ENCODE measurements at places on chromosomes 4 and X. TPM values are rescaled to one million over a fixed set of nuclear protein-coding genes. Genes with fewer than 3 reads are reported as not detected.

Gene CNGA1
- total RNA-seq = 0.53 TPM

Gene KLHL13
- total RNA-seq = 3.9 TPM

Gene SHISA3
- 3.7 TPM for total RNA-seq

Gene DAPP1
- total RNA-seq = 15.1 TPM

Gene SYTL5
- 1.6 TPM for total RNA-seq

Gene SH3RF1
- 34.2 TPM for total RNA-seq

Gene H2BW2
- not detected for total RNA-seq

Gene MANBA
- 68.2 TPM for total RNA-seq

Gene FAM9B
- total RNA-seq = 0.44 TPM

Gene AMBN
- total RNA-seq = not detected

Gene G6PD
- 80.2 TPM for total RNA-seq

Gene CLNK
- 0.09 TPM for total RNA-seq

GRCh38 chrX:134369576-134369975 lies 90.4 kb upstream of the HPRT1 start:
- no peak overlapping the region for H3K27ac ChIP-seq
- H3K4me1 ChIP-seq = no peaks in the 10 kb centered on the region
- no peak for DNase-seq
- no peaks in the 10 kb centered on the region for H3K27me3 ChIP-seq
- H3K4me3 ChIP-seq = no peak overlapping the region

- H3K4me1 ChIP-seq = no peaks in the 10 kb centered on the region
- no peak overlapping the region for H3K27ac ChIP-seq
- no peaks in the 10 kb centered on the region for H3K27me3 ChIP-seq
- no peaks in the 10 kb centered on the region for H3K36me3 ChIP-seq
Observed at GRCh38 chr4:106277140-106277675, 38.8 kb downstream of the TBCK start.

- H3K27ac ChIP-seq = no peak overlapping the region
- no peaks in the 10 kb centered on the region for H3K27me3 ChIP-seq
- H3K36me3 ChIP-seq = no peaks in the 10 kb centered on the region
- no peak overlapping the region for H3K4me3 ChIP-seq
Observed at GRCh38 chr4:101835121-101835904, 44.8 kb downstream of the BANK1 start.

- no peak overlapping the region for H3K4me3 ChIP-seq
- no peaks in the 10 kb centered on the region for H3K4me1 ChIP-seq
- DNase-seq = no peak
- H3K36me3 ChIP-seq = peaks cover 38% of the 10 kb centered on the region
- no peaks in the 10 kb centered on the region for H3K27me3 ChIP-seq
Observed at GRCh38 chr4:105236202-105236915, 89.7 kb downstream of the TET2 start.

GRCh38 chr4:53322696-53323095 lies 43.2 kb downstream of the SCFD2 start:
- no peaks in the 10 kb centered on the region for H3K27me3 ChIP-seq
- H3K4me1 ChIP-seq = peaks cover 11% of the 10 kb centered on the region
- no peaks in the 10 kb centered on the region for H3K36me3 ChIP-seq
- no peak for DNase-seq

GRCh38 chr4:173418639-173419038 lies 19.7 kb upstream of the SCRG1 start:
- no peak overlapping the region for H3K27ac ChIP-seq
- no peaks in the 10 kb centered on the region for H3K27me3 ChIP-seq
- no peaks in the 10 kb centered on the region for H3K4me1 ChIP-seq
- H3K36me3 ChIP-seq = no peaks in the 10 kb centered on the region

GRCh38 chr4:39433878-39434492 lies 24.7 kb downstream of the RPL9 start:
- no peak for DNase-seq
- H3K4me1 ChIP-seq = no peaks in the 10 kb centered on the region
- H3K36me3 ChIP-seq = no peaks in the 10 kb centered on the region
- no peak overlapping the region for H3K27ac ChIP-seq
- H3K4me3 ChIP-seq = no peak overlapping the region
- H3K27me3 ChIP-seq = no peaks in the 10 kb centered on the region

GRCh38 chr4:36206603-36207311 lies 37.6 kb downstream of the ARAP2 start:
- H3K36me3 ChIP-seq = peaks cover 23% of the 10 kb centered on the region
- H3K27me3 ChIP-seq = no peaks in the 10 kb centered on the region
- no peak overlapping the region for H3K27ac ChIP-seq
- H3K4me1 ChIP-seq = no peaks in the 10 kb centered on the region
- no peak for DNase-seq
- H3K4me3 ChIP-seq = no peak overlapping the region

- H3K4me3 ChIP-seq = no peak overlapping the region
- no peaks in the 10 kb centered on the region for H3K27me3 ChIP-seq
- H3K4me1 ChIP-seq = peaks cover 21% of the 10 kb centered on the region
Observed at GRCh38 chr4:6894086-6894478, 15.5 kb upstream of the TBC1D14 start.

- DNase-seq = no peak
- no peaks in the 10 kb centered on the region for H3K4me1 ChIP-seq
- no peaks in the 10 kb centered on the region for H3K27me3 ChIP-seq
- peak overlapping the region; percentile 64 for H3K4me3 ChIP-seq
Observed at GRCh38 chrX:48540028-48540375, 488 bp downstream of the TBC1D25 start.

DNA sequence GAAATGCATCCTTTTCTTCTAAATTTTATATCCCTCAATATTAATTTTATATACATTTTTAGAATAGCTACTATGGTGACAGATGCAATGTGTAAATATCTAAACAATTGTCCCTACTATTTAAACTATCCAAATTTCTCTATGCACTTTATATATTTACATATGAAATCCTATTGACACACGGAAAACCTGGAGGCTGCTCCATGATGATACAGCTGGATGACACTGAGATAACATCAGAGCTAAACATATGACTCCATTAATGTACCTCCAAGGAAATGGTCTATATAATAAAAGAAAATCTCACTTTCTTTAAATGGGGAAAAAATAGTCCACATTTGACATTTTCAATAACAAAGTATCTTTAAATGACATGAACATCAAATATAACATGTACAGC lies 43.7 kb downstream of the DDX60 start:
- H3K4me3 ChIP-seq = no peak overlapping the region
- no peaks in the 10 kb centered on the region for H3K27me3 ChIP-seq
- DNase-seq = no peak
- no peaks in the 10 kb centered on the region for H3K4me1 ChIP-seq

DNA sequence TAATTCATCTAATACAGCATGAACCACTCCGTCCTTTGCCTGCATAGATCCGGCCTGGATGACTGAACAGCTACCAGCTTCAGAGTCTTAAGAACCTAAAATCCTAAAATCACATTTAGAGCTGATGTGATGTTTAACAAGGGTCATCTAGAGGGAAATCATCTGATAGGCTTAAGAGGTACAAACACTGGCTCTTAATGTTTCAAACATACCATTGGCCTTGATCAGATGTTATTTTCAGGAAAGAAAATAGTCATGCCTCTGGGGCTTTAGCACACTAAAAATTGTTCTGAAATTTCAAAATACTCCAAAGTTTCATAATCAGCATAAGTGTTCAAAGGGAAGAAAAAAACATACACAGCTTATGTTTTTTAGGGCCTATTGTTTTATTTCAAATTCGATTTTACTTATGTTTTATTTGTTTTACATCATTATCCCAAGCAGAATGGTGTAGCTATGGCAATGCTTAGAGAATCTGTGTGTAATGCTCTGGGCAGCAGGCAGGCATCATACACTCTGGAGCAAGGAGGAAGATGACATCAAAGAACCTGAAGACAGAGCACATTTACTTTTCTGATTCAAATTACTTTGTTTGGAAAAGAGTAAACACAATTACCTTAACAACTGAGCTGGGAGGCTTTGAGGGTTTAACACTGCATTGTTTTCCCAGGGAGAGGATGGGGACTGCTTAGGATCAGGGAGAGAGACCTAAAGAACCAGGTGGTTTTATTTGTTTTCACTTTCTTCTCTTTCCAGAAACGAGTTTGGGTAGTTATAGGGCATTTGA lies 25.3 kb upstream of the LEF1 start:
- no peaks in the 10 kb centered on the region for H3K27me3 ChIP-seq
- no peaks in the 10 kb centered on the region for H3K4me1 ChIP-seq
- H3K27ac ChIP-seq = no peak overlapping the region
- no peak overlapping the region for H3K4me3 ChIP-seq
- DNase-seq = no peak

GRCh38 chr4:6272863-6273660 lies 3.4 kb downstream of the WFS1 start:
- no peak overlapping the region for H3K4me3 ChIP-seq
- peaks cover 88% of the 10 kb centered on the region for H3K4me1 ChIP-seq
- peak overlapping the region; percentile 85 for H3K27ac ChIP-seq
- peaks cover 6% of the 10 kb centered on the region for H3K36me3 ChIP-seq
- H3K27me3 ChIP-seq = no peaks in the 10 kb centered on the region
- DNase-seq = peak; percentile 70

GRCh38 chr4:1615786-1616556 lies 68.1 kb downstream of the FAM53A start:
- H3K27me3 ChIP-seq = no peaks in the 10 kb centered on the region
- H3K4me1 ChIP-seq = peaks cover 4% of the 10 kb centered on the region
- DNase-seq = peak; percentile 82
- H3K36me3 ChIP-seq = no peaks in the 10 kb centered on the region
- no peak overlapping the region for H3K4me3 ChIP-seq

DNA sequence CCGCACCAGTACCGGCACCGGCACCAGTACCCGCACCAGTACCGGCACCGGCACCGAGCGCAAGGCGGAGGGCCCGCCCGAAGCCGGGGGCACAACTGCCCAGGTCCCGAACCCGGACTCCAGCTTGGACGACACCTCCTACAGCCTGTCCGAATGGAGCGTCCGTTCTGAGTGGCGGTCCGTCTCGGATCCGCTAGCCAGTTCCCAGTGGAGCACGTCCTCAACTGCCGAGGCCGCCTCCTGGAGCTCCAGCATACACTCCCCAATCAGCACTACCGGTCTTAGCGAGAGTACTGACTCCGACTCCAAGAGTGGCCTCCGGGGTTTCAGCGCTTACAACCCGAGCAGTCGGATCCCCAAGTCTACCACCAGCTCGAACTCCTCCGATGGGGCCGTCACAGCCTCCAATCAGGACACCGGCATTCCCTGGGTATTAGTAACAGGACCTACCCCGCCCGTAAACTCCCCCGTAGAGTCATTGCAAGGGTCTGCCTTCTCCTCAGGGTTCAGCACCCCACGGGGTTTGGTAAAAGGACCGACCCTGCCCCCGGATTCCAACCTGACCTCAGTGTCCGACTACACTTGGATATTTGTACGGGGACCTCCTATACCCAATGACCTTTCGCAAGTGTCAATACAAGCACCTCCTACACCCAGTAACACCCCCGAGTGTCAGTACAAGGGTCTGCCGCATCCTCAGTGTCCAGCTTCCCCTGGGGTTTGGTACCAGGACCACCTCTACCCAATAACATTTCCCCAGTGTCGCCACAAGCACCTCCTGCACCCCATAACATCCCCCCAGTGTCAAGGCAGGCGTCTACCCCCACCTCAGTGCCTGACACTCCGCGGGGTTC lies 721 bp upstream of the MAOA start:
- peak; percentile 63 for DNase-seq
- H3K27ac ChIP-seq = peak overlapping the region; percentile 91

GRCh38 chr4:149493492-149493891 lies 322.2 kb downstream of the IQCM start:
- DNase-seq = no peak
- no peak overlapping the region for H3K27ac ChIP-seq
- H3K36me3 ChIP-seq = no peaks in the 10 kb centered on the region
- no peak overlapping the region for H3K4me3 ChIP-seq
- no peaks in the 10 kb centered on the region for H3K27me3 ChIP-seq

DNA sequence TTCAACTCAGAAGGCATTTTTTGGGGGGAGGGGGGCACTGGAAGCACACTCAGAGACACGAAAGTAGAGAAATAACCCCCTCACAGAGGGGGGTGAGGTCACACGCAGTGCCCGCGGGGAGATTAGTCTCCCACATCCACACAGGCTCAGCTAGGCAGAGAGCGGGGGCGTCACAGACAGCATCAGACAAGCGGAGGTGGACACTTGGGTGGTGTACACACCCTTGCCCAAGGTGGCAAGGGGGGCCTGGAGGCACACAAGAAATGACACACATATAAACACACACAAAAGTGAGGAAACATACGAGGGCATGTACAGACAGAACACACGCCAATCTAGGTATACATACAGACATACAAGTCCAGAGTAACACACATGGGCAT lies 637 bp upstream of the SYN1 start:
- H3K4me3 ChIP-seq = no peak overlapping the region
- H3K27me3 ChIP-seq = no peaks in the 10 kb centered on the region
- no peaks in the 10 kb centered on the region for H3K36me3 ChIP-seq
- DNase-seq = no peak
- no peak overlapping the region for H3K27ac ChIP-seq

GRCh38 chr4:148077581-148077980 lies 345.7 kb downstream of the ARHGAP10 start:
- DNase-seq = no peak
- no peaks in the 10 kb centered on the region for H3K4me1 ChIP-seq
- H3K27ac ChIP-seq = no peak overlapping the region
- H3K4me3 ChIP-seq = no peak overlapping the region

DNA sequence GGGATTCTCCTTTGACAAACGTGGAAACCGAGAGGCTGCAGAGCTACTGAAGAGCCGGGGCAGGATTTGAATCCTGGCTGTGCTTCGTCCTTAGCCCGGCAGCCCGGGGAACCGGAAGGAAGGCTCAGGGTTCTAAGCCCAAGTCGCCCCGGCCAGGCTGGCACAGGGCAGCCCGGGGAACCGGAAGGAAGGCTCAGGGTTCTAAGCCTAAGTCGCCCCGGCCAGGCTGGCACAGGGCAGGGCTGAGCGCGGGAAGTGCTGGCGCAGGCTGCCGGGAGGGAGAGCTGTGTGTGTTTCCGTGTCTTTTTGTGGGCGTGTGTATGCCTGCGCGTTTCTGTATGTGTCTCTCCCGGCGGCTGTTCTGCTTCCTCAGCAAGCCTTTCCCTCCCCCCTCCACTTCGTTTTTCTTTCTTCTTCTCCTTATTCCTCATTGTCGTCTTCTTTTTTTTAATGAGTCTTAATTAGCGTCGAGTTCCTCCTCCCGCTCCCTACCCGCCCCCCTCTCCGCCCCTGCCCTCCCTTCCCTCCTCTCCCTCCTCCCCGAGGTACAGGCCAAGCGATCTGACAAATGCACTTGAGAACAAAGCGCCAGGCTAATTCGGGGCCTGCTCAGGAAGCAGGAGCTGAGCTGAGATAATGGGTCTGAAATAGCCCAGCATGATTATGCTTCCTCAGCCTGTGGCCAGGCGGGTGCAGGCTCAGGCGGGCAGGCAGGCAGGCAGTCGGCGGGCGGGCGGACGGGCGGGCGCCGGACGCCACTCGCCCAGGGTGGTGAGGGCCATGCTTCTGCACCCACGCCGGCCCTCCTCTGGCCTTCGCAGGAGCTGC lies 65.9 kb downstream of the EFNB1 start:
- H3K4me1 ChIP-seq = peaks cover 13% of the 10 kb centered on the region
- no peaks in the 10 kb centered on the region for H3K36me3 ChIP-seq
- DNase-seq = peak; percentile 67
- H3K4me3 ChIP-seq = peak overlapping the region; percentile 32
- peak overlapping the region; percentile 81 for H3K27ac ChIP-seq
